ENCODE measurements at places on chromosomes 3 and 15.

- DNase-seq, result no peak
These were observed 610.5 kb upstream of the ZNF385D start for GRCh38 chr3:22361521-22361920.

DNA sequence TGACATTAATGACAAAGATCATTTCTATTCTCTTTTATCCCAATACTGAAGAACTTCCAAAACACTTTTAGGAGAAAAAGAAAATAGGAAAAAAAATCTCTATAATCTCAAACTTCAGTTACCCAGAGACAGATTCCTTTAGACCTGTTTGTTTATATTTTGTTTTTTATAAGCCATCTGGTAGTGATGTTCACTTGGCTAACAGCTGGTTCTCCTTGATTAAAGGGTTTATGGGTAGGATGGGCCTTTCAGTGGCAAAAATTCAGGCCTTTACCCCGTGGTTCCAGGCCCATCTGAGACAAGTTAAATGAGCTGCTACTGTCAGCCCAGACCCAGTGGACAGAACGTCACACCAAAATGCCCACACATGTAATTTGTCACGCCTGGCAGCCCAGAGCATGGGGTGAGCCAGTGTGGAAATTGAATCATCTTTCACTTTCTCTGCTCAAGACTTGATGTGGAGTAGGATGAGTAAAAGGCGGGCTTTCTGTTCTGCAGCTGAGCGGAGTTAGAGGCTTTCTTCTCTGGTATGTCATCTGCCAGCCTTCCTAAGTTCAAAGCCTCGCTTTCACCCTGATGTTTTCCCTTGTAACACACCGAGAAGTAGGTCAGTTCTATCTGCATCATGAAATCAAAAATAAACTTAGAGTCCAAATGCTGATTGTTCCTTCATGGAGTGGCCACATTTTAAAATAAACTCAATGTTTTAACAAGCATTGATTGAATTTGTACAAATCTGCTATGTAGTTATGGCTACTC is 62.5 kb upstream of the SKOR1 start:
- no peak for DNase-seq

DNA sequence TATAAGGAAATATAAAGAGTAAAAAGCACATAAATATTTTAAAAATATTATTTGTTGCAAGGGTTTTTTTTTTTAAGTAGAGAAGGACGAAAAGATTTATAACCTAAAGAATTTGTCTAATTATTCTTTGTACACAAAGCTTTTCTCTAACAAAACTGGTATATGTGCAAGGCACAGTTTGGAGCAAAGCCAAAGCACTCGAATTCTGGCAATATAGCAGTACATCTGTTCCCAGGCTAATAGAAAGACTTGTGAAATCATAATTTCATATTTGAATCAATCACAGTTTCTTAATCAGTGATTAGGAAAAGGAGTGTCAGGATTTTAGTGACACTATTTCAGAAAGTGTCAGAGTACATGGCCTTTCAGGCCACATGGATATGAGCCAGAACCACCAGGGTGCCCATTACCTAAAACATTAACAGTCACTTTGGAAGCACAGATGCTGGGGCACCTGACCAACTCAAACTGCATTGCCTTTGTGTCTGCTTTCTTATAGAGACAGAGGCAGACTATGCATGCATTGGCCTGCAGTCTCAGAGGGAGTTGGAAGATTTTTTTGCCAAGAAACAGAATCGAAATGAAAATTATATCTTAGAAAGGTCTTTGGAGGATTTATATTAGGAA is 651.8 kb upstream of the SGO1 start:
- peak; percentile 29 for DNase-seq

GRCh38 chr3:42014921-42015533 is 53.1 kb upstream of the ULK4 start:
- peak; percentile 45 for DNase-seq

DNA sequence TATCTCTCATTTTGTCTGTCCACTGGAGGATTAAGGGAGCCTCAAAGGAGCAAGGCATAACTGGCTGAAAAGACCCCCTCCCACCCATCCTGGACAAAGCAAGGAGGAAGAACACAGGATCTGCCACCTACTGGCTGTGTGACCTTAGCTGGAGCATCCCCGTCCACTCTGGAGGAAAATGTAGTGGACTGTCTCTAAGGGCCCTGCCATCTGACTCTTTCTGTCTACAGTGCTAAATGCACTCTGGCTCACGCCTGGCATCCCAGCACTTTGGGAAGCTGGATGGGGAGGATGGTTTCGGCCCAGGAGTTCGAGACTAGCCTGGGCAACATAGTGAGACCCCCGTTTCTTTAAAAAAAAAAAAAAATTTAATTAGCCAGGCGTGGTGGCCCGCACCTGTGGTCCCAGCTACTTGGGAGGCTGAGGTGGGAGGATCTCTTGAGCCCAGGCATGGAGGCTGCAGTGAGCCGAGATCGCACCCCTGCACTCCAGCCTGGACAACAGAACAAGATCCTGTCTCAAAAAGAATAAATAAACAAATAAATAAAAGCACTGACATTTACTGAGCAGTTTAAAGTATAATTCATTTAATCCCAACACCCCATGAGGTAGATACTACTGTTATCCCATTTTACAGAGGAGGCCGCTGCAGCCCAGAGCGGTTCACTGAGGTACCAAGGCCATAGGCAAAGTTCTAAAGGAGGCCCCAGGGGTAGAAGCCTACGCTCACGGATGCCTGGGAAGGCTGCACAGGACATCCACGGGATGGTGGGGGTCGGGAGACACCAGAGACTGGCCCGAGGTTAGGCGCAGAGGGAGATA is 1.1 kb downstream of the TBC1D2B start:
- no peak for DNase-seq

- DNase-seq, result no peak
These were observed 249.2 kb downstream of the SUCLG2 start for GRCh38 chr3:67405193-67405592.

GRCh38 chr15:25439369-25439836 is 579 bp upstream of the UBE3A start:
- no peak for DNase-seq

GRCh38 chr3:151345859-151346258 is 16.5 kb upstream of the P2RY13 start:
- DNase-seq, result no peak

GRCh38 chr15:58999694-59000093 is 12.2 kb downstream of the RNF111 start:
- no peak for DNase-seq
